ENCODE measurements at places on chromosomes 16 and 17.

- DNase-seq: no peak
Measured at GRCh38 chr17:51107778-51108177, 12.9 kb downstream of the SPAG9 start.

DNA sequence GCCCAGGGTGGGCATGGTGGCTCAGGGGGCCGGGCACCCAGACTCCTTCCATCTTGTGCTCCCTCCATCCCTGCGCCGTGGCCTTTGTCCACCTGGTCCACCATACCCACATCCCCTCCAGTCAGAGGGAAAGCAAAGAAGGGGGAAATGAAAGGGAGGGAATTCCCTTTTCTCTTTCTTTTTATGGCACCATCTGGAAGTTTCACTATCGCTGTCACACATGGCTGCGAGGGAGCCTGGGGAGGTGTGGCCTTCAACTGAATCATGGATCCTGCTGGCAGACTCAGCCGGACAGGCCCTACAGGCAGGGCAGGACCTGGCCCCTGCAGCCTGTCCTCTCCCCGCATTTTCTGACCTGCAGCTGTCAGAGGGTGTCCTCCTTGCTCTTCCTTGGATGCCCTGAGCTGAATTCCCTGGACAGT lies 6.2 kb downstream of the SLC12A3 start:
- DNase-seq: no peak

DNA sequence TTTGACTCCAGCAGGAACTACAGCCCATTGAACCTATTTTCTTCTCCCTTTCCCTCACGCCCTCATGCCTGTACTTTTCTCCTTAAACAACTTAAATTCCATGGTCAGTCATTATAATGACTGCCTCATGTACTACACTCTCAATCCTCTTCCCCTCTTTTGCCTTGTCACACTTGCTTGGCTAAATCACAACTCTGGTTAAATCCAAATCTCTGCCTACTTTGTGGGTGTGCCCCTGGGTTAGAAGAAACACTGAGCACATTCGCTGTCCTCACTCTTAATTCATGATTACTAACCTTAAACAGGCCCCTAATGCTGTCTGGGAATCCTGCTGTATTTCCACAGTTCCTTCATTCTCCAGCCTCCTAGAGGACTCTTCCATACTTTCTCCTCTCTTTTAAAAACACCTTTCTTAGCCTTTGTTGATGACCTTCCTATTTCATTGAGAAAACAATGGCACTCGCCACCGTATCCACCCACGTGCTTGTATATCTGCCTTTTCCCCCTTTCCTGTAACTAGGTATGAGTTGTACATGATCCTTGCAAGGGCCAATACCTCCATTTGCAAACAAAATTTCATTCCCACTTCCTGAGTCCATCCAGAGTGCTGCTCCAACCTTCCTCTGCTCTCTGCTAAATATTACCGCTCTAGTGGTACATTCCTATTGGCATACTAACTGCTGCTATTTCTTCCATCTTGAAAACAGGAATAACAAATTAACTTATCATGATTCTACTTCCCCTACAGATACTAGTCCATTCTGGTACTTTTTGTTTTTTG lies 28.9 kb downstream of the ZNRF1 start:
- no peak for DNase-seq

DNA sequence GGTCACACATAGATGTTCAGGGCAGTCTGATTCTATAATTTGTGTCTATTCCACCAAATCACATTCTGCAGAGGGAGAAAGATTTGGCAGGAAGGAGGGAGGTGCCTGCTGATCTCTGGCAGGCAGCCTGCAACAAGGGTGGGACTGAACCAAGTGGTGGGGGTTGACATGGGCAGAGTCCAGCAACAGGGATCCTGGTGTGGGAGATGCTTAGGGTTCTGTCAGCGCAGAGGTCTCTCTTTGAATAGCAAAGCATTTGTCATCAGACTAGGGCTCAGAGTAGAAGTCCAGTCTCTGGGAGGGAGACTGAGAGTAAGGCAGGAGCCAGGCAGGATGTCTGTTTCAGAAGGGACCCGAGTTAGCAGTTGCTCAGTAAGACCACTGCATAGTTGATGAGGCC lies 94.6 kb downstream of the UTP18 start:
- no peak for DNase-seq

GRCh38 chr17:65017207-65017774 lies 39.2 kb downstream of the GNA13 start:
- DNase-seq: no peak

DNA sequence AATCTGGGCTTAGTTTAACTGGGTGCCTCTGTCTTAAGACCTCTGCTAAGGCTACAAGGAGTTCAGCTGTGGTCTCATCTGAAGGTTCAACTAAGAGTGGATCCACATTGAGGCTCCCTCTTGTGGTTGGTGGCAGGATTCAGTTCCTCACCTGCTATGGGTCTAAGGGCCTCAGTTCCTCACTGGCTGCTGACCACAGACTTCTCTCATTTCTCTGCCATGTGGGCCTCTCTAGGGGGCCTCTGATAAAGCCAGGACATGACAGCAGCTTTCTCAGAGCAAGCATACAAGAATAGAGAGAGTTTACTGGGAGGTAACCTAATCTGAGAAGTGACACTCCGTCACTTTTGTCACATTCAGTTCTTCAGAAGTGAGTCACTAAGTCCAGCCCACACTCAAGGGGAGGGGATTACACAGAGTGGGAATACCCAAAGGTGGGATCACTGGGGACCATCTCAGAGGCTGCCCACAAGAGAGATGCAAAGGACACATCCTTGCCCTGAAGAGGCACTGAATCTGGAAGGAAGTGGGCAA lies 19.2 kb upstream of the ABAT start:
- DNase-seq: no peak

GRCh38 chr16:82395212-82395611 lies 225.2 kb upstream of the MPHOSPH6 start:
- DNase-seq: no peak

DNA sequence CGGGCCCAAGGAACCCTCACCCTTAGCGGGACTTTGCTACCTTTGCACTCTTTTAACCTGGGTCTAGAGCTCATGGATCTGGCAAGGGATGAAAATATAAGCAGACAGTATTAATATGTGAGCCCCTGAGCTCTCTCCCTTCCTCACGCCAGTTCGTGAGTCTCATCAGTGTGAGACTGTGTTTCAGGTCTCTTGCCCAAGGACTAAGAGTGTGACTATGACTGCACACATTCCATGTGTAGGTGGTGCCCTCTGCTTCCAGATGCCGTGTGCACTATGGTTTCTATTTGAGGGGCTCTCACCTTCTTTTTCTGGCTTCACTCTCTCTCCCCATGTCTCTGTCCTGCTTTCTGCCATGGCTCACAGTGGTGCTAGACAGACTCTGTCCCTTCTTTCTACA lies 40.5 kb downstream of the DHRS7B start:
- no peak for DNase-seq

DNA sequence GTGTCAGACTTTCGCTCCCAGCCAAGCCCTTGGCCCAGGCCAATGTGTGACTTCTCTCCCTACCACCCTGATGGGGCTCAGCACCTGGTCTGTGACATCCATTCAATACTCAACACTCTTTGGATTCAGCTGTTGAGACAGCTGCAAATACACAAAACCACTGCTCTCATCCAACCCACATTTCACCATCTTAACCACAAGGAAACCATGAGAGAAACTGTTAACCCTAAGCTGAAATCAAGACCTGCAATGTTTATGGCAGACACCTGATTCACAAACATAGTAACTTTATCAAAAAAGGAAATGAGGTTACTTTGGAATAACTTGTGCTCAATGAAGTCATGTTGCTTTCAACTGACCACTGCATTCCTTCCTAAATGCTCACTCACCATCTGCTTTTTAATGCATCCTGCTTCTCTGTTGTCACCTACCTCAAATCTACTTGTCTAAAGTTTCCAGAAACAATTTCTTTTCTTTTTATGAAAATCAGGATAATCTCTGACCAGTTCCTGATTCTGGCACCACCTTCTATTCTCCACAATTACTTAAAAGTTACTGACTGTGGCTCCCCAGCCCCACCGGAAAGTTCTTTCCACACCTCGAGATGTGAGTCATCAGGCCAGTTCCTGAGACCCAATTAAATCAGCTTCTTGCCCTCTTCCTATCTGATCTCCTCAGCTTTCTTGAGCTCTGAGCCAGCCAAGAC lies 88.2 kb downstream of the NOG start:
- no peak for DNase-seq

- DNase-seq: no peak
Measured at GRCh38 chr16:85417156-85417860, 195.8 kb upstream of the GSE1 start.

DNA sequence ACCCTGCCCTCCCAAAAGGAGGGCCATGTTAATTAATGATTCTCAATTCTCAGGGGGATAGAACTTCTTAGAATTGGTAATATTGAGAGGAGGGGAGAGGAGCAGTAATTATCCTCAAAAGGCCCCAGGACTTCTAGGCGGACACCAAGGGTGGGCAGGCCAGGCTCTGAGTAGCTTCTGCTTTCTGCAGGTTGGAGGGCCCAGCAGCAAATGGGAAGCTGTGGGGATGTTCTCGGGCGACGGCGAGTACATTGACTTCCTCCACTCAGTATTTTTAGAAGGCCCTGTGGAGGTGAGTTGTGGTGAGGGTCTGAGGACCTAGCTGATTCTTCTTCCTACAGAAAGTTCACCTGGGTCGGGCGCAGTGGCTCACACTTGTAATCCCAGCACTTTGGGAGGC lies 57.5 kb downstream of the DNAH2 start:
- DNase-seq: no peak

DNA sequence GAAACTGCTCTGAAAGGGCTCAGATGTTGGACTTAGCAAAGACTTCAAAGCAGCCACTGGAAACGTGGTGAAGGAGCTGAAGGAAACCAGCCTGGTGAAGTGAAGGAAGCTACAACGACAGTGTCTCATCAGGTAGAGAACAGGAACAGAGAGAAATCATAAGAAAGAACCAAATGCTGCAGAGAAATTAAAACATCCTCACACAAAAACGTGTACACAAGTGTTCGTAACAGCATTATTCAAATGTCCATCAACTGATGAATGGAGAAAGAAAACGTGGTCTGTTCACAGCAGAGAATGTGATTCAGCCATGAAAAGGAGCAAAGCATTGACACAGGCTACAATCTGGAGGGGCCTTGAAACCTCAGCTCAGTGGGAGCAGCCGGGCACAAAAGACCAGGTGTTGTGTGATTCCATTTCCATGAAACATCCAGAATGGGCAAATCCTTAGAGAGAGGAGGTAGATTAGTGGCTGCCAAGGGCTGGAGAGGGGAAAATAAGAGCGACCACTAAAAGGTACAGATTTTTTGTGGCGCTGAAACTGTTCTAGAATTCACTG lies 26.9 kb downstream of the IFT140 start:
- no peak for DNase-seq

DNA sequence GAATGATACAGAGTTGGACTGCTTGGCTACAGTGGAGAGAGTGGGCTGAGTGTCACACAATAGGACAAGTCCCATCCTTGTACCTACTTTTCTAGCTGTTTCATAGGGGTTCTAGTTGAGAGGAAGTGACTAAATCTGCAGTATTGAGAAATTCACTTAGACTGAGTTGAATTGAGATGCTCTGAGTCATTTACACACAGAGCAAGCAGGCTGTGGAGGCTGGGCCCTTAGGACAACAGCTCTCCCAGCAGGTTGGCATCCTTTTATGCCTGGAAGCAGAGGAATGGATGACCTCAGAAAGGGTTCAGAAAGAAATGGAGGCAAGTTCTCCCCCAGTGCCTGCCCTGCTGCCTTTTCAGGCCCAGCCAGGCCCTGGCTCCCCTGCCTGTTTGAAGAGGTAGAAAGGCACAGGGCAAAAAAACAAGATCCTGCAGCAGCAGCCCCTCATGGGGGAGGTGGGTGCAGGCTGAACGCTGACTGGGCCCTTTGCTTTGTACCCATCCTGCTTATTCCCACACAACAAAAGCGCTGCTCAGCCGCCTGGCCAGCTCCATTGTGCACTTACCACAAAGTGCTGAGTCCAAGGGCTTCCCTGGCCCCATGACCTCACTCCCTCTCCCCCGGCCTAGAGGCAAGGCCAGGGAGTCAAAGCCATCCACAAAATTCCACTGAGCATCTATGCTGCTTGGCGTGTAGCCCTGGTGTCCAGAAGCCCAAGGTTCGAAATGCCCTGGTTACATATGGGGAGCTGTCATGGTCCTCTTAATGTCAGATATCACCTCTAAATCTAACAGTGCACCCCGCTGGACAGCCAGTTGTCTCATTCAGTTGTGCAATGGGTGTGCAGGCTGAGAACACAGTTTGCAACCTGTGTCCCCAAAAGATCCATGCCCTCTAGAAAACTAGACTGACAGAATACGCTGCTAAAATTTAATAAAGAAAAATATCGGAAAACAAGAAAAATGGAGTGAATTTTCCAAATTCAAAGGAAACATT lies 5.4 kb upstream of the CRYBA1 start:
- no peak for DNase-seq

DNA sequence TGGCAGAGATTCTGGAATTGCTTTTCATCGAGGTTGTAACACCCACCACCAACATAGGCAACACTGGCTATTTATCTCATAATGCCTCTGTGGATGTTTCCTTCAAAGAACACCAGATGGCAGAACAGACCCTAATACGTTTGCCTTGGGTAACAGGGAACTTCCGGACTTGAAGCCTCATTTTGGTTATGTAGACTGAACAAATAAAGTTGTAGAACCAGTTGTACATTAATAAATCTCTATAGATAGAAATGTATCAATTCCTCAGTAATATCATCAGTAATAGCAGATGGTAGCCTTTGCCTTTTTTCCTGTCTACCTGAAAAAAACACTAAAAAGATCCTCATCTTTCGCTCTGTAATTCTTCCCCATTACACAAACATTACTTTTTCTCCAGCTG lies 25.9 kb upstream of the APOH start:
- no peak for DNase-seq

- no peak for DNase-seq
Measured at GRCh38 chr17:80961541-80962330, 29.9 kb upstream of the CHMP6 start.

DNA sequence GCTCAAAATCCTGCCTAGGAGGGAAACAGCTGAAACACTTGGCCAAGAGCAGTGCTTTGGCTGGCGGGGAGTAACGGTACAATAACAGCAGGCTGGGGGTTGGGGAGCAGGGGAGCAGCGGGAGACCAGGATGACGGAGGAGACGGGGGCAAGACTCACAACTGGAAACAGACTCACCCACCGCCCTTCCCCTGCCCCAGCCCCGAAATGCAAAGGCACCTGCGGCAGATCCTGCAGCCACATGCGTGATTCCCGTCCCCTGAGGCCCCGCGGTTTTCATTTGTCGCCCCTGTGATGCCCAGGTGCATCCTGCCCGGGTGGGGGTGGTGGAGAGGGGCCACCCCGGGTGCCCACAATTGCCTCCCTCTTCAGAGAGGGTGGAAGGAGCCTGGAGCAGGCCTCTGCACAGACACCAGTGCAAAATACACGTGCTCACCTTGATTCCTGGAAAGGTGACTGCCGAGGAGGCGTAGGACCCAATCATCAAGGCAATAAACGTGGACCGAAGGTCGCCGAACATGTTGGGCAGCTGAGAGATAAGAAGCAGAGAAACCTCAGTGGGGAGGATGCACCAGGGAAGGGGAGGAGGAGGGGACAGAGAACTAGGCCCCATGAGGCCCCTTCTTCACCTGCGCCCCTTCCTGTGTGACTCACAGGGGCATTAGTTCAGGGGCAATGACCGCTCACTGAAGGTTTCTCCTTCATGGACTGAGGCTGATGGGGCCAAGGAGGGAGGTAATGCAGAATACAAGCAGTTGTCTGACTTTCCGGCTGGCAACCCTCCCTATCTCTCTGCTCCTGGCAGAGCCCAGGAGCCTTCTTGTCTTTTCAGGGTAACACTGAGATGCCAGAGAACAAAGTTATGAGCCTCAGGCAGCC lies 30.4 kb upstream of the PITPNA start:
- DNase-seq: no peak
